B cell (primary cell): ENCODE measurements at places on chromosomes 1 and 21.

- DNase-seq, result peak; percentile 41
Measured at GRCh38 chr1:95145493-95145892, 28.3 kb downstream of the TLCD4 start.

GRCh38 chr1:63674865-63675419 lies 81.7 kb downstream of the PGM1 start:
- no peak for DNase-seq

GRCh38 chr1:214248311-214249085 lies 32.5 kb upstream of the SMYD2 start:
- no peak for DNase-seq

- no peak for DNase-seq
Measured at GRCh38 chr1:165073185-165074007, 283.1 kb downstream of the LMX1A start.

DNA sequence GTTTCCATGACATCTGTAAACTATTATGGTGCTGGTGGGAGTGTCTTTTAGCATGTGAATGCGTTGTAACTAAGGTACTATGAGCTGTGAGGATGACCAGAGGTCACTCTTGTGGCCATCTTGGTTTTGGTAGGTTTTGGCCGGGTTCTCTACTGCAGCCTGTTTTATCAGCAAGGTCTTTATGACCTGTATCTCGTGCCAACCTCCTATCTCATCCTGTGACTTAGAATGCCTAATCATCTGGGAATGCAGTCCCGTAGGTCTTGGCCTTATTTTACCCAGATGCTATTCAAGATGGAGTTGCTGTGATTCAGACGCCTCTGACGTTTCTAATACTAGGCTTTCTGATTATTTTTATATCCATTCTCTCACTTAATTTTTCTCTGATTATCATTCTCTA lies 9.4 kb downstream of the NCAM2 start:
- no peak for DNase-seq

DNA sequence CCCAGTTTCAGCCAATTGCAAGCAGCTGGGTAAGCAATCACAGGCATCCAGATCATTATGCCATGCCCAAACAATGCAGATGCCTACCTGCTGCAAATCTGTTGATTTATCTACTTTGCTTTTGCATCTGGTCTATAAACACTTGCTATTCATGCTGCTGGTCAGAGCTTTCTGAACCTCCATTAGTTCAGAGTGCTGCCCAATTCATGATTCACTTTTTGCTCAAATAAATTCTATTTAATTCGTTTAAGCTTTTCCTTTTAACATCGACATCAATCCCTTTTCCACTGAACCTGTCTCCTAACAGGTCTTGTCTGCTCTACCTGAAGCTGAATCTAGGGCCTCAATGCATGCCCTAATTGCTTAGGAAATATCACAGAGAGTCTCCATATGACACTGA lies 99.4 kb upstream of the C1orf87 start:
- DNase-seq, result no peak

DNA sequence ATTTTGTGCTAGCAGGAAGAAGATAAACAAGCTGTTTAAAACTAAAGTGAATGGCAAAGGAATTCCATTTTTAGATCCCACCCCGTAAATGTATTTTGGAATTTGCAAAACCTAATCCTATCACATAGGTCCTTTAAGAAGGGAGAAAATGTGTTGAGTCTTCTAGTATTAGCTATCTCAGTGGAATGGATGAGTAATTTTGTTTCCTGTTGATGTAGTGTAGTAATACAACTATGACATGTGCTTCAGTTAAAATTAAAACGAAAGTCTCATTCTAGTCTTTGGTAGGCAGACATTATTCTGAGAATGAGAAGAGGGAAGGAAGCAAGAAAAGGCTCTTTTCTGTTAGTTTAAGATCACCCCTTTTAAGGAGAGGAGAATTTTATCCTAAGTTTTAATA lies 265.9 kb upstream of the C1orf105 start:
- DNase-seq, result peak; percentile 30

- no peak for DNase-seq
Measured at GRCh38 chr1:152940614-152941013, 6.4 kb upstream of the SPRR5 start.

GRCh38 chr1:47424336-47424982 lies 8.4 kb downstream of the FOXE3 start:
- DNase-seq, result no peak

GRCh38 chr1:21939650-21940374 lies 2.7 kb upstream of the HSPG2 start:
- no peak for DNase-seq
